ENCODE measurements at places on chromosomes 11 and 22.

DNA sequence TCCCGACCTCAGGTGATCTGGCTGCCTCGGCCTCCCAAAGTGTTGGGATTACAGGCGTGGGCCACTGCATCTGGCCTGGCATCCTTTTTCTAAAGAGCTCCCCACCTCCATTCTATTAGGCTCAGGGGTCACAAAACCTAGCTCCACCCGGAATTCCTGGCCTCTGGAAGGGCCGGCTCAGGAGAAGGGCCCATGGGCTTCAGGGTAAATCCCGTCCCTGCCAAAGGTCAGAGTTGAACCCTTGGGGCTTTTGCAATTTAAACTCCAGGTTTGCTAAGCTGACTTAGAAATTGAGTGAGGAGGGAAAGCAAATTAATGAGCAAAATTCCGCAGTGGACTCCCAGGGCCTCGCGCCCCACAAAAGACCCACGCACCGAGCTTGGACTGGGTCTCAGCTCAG is 48.3 kb downstream of the RPS6KA4 start:
- DNase-seq: no peak

GRCh38 chr22:25853501-25854284 is 111.7 kb downstream of the MYO18B start:
- DNase-seq: no peak

DNA sequence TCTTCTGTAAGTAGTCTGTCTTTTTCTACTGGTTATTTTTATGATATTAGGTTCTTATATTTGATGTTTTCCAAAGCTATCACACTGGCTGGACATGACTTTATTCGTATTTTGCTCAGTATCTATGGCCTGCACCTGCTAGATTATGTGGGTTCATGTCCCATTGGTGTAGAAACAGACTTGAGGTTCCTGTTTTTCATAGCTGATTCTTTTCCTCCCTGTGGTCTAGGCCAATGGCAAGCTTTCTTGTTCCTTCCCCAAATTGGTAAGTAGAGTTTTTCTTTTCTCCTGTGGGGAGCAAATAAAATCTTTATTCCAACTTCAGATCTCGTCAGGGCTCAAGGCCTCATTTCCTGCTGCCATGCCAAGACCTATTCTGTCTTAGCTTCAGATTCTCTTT is 30.2 kb upstream of the SWAP70 start:
- no peak for DNase-seq

GRCh38 chr22:27987557-27987956 is 68.5 kb upstream of the PITPNB start:
- no peak for DNase-seq

DNA sequence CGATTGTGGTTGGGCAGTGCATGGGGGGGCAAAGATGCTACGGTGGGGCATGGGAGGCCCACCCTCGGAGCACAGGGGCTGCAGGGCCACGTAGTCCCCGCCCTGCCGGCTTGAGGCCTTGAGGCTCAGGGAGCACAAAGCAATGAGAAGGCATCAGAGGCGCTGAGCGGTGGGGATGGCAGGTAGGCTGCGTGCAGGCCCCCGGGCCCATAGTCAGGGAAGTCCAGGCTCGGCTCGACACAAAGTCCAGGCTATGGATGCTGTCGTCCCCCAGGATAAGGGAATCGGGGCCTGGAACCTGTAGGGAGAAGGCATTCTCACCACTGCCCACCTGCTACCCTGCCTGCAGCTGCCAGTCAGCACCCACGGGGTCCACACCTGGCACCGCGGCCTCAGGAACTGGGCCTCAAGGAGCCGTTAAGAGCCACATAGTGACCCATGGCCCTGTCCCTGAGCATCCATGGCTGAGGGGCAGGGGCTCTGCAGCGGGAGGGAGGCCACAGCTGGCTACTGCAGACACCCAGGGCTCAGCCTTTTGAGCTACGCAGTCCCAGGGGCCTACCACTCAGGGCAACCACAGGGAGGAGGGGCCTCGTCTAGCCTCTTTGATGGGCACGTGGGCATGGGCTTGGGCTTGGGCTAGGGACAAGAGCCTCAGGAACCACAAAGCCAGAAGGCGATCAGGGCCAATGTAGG is 179.7 kb downstream of the IGLL1 start:
- DNase-seq: no peak

GRCh38 chr22:38461414-38462081 is 6.3 kb upstream of the KDELR3 start:
- DNase-seq: peak; percentile 72

DNA sequence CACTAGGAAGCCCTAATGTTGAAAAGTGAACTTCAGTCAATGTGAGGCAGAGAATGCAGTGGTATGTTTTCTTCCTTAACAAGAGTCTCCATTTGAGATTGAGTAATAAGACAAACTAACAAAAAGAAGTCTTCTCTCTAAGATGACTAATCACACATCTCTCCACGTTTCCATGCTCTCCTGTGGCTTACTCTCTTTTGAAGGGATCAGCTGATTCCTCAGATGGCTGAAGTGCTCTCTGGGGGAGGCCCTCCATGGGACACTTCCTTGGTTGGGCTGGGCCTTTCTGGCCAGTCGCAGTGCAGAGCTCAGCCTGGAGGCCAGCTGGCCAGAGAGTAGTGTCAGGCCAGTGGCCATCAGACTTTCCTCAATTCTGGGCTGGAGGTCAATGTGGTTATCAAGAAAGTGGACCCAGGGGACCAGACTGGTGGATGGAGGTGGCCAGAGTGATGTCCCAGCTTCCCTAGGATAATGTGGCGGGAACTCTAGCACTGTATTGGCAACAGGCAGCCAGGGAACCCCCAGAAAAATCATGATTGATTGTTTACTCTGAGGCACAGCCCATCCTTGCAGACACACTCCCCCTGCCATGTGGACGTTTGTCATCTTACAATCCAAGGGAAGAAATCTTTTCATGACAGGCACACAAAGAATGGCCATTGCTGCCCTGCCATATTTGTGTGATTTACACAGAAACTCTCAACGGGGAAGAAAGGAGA is 14.5 kb downstream of the CSRP3 start:
- DNase-seq: no peak

- no peak for DNase-seq
These were observed 6.8 kb downstream of the TSGA10IP start for GRCh38 chr11:65952052-65952521.

DNA sequence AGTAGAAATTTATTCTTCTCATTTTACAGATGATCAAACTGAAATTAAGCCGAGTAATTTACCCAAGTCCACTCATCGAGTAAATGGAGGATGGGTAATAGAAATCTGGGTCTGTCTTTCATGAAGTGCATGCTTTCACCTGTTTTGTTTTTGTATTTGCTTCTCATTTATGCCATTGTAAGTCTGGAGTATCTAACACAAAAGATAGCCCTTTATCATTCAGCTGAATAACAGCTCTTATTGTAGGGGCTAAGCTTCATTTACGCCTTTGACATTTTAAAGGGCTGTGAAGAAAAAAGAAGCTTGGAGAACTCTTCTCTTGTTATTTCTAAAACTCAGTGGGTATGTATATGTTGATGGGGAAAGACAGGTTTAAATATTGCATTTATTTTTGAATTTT is 1196.2 kb upstream of the TENM4 start:
- DNase-seq: no peak
